ENCODE measurements at places on chromosomes 13 and 19.

DNA sequence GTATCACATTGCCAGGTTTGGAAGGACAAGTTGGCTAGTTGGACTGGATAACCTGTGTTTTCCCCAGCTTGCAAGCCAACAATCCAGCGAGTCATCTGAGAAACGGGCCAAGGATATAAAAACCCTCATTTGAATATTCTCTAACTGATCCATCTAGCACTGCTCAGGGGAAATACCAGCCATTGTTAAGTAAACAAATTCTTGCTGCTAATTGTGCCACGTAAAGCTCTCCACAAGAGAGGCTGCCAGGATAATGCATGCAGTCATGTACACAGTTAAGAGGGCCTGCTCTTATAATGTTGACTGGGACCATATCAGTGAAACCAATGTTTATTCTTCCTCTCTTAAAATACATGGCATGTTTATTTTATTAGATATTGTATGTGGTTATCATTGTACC, 663.2 kb upstream of the SGCG start:
- no peak for DNase-seq

DNA sequence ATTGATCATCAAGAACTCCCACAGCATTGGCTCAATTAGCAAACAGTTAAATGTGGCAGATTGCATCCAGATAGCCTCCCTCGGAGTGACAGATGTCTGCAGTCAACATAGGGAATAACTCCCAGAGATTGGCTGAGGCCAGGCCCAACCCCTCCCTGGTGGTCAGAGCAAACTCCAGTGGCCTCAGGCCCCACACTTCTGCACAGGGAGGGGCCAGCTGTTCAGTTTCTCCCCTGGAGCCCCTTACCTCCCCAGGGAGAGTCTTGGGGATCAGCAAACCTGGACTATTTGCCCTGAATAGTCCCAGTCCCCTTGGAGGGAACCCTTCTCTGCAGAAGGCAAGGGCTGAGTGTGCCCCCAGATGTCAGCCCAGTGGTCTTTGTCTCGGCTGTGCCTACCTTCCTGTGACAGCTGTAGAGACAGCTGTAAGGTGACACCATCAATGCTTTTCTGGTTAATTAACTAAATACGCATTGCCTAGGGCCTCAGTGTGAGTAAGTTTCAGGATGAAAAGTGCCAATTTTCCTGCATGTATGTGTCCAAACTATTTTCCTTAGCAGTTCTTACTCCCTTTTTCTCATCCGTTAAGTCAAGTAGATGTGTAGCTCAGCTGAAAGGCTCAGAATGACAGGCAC, 102.7 kb upstream of the UQCRFS1 start:
- no peak for DNase-seq

DNA sequence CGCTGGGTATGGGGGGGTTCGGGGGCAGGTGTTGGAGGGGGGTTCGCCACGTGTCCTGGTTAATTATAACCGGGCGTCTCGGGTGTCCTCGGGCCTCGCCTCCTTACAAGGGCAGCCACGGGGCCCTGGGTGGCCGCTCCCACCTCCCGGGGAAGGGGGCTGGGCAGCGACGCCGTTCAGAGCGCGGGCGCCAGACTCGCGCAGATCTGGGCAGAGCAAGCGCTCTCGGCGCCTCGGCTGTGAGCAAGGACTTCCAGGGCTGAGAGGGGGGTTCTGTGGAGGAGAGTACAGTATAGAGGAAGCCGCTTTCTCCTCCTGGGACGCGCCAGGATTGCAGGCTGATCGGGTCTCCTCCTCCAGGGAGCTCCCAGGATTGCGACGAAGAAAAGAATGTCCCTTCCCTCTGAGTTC, 1.0 kb upstream of the CKM start:
- DNase-seq, result no peak

GRCh38 chr13:49532593-49532992, 36.8 kb downstream of the PHF11 start:
- DNase-seq, result no peak

DNA sequence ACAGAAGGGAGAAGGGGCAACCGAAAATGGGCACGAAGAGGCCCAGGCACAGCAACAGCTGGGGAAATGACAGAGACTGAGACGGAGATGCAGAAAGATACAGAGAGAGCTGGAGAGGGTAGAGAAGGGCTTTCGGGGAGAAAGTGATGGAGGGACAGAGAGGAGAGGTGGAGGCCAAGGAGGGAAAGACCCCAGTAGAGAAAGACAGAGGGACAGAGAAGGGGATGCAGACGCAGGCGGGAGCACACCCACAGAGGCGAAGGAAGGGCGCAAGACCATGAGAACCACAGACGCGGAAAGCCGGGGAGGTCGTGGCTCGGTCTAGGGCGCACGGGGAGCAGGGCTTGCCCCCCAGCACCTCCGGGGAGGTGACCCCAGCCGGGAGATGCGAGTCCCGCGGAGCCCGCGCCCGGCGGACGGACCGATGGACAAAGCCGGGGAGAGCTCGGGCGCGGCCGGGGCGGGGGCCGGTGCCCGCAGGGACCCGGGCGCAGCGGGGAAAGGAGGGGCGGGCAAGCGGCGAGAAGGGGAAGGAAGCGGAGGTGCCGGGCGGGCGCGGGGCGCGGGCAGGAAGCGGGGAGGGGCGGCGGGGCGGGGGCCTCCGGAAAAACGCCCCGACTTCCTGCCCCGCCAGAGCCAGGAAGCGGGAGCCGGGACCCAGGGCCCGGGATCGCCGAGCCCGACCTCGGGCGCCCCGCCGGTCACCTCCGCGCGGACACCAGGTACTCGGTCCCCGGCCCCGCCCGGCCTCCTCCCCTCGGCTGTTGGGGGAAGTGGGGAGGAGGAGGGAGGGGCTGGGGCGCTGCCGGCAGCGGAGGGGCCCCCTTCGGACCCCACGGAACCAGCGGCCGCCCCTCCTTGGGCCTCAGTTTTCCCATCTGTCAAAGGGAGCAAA, at the start of gene ARHGEF1:
ARHGEF1 (plus strand) TSS at position 617 of the 895 bp plus-strand sequence. CDS start 4,899 bp downstream, outside the sequence.
- peak; percentile 58 for DNase-seq

GRCh38 chr19:18274781-18275356, 617 bp upstream of the IQCN start:
- DNase-seq, result no peak

- no peak for DNase-seq
These were observed 790 bp upstream of the SUGT1 start for GRCh38 chr13:52651897-52652195.

GRCh38 chr19:46945694-46946489, 73.7 kb upstream of the NPAS1 start:
- no peak for DNase-seq

DNA sequence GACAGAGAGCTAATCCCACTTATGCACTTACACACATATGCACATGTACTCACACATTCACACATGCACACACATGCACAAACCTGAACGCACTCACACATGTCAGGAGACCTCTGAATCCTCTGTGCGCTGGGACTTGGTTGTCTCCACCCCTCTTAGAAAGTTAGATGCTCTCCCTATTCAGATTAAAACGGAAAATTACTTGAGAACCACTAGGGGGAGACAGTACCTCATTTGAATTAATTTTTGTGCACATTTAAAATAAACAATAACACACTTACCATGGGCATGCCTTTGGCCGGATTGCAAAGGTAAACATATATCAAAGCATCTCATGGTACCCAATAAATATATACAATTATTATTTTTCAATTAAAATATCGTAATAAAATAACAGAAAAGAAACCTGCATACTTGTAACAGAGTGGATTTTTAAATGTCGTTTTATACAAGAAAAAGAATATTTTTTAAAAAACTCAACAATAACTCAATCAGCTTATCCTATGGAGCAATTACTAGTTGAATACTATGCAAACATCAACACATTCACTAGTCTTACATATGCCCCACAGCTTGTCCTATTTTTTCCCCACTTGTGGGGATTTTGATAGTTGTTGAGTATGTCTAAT, 9.5 kb upstream of the LILRB4 start:
- no peak for DNase-seq

- no peak for DNase-seq
These were observed 463.4 kb upstream of the ZNF507 start for GRCh38 chr19:31881988-31882387.

- DNase-seq, result no peak
These were observed 54.0 kb upstream of the ATP12A start for GRCh38 chr13:24625870-24626849.

DNA sequence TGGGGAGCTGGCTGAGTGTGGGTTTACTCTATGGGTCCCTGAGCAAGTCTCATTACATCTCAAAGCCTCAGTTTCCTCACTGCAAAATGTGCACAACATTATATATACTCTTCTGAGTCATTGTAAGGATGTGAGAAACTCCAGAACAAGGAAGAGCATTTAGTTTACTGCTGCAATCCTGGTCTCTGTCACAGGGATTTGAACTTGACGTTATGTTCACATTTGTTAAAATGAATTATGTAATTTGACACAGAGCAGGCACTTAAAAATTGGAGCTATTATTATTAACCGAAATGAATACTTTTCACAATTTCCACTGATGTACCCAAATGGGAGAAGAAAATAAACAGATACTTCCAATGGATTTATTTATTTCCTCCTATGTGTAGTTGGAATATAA, 101.0 kb downstream of the STARD13 start:
- DNase-seq, result no peak

- no peak for DNase-seq
These were observed 27.9 kb upstream of the NDUFS7 start for GRCh38 chr19:1355568-1356507.

DNA sequence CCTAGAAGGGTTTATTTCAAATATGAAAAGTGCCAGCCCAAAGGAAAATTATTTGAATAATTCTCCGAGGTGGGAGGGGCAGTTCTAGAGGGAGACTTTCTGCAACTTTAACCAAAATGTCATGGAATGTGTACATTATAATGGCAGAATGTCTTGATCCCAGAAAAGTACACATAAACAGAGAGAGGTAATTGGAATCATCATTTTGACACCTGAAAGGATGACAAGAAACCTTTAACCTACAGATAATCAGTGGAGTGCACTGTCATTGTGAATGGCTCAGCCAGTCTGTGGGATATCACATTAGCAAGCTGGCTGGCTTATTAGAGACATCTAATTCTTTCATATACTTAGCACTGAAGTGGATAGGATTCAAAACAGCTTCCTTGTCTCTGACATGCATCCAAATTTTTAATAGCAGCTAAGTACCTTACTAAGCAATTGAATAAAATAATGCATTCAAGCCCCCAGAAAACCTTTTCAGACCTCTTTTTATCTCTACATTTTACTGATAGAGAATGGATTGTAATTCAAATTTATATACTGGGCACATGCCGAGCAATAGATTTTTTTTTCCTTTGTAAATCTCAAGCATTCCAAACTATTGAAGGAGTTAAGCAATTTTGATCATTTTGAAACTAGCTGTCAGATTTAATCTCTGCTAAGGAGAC, 468.6 kb downstream of the COG6 start:
- no peak for DNase-seq

- DNase-seq, result no peak
These were observed 127.2 kb upstream of the SOX1 start for GRCh38 chr13:111939666-111940278.

GRCh38 chr19:46210669-46211068, 18.9 kb upstream of the IGFL1 start:
- no peak for DNase-seq

GRCh38 chr13:110055089-110055488, 251.9 kb downstream of the COL4A1 start:
- no peak for DNase-seq

DNA sequence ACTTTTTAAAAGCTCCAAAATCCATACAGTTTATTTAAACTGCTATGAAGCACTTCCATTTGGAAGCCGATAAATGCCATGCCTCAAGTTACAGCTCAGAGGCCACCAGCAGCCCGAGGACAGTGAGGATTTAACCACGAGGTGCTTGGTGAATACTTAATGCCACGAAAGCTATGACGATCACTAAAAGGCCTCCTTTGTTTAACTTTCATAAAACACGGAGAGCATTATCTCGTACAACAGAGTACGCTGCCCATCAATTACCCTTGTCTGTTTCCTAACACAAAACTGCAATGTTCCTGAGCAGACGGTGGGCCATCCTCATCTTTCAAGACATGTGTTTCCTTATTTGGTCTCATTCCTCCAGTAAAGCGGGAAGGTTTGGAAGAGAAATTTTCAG, 58.4 kb downstream of the PEPD start:
- DNase-seq, result no peak

- no peak for DNase-seq
These were observed 1039.5 kb upstream of the SLC10A2 start for GRCh38 chr13:104105418-104106355.

DNA sequence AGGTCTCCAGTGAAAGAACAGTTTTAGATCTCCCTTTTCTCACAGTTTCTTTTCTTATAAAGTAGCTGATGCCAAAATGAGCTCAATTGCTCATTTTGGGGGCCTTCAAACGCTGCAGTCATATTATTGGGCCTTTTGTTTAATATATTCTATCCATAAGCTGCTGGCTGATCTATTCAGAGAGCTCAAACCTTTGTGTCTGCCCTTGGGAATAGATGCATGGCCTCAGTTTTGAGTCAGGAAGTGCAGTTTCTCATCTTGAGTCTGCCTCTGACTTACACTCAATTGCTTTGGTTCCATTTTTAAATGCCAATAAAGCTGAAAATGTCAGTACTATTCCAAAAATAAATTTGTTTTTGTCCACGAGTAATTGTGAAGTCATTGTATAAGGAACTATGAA, 468.9 kb downstream of the KLF12 start:
- DNase-seq, result no peak

DNA sequence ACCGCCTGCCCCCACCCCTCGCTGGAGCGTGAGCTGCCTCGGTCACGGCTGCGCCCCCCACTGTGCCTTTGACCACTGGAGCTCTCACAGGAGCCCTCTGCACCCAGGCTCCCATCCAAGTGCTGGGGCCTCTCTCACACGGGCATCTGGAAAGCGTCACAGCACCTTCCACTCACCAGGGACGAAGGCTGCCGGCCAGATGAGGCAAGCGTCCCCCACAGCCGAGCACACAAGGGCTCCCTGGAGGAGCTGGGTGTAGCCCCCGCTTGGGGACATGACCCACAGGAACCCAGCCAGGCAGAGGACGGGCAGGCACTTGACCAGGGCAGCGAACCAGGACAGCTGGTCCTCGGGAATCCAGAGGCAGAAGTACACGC, 560 bp downstream of the TMEM86B start:
- DNase-seq, result no peak

GRCh38 chr19:24000656-24001055, 86.0 kb downstream of the ZNF726 start:
- no peak for DNase-seq

Measured in activated T-cell treated with anti-CD3 and anti-CD28 coated beads for 48 hours (primary cell).